Activated CD4-positive, alpha-beta T cell treated with anti-CD3 and anti-CD28 coated beads, Interleukin-2, amount 10 ng/mL, durations not matched to agents 7 days and 5 days (primary cell): ENCODE measurements at places on chromosomes 4 and X. TPM values are rescaled to one million over a fixed set of nuclear protein-coding genes. Genes with fewer than 3 reads are reported as not detected.

LRIT3 gene
- total RNA-seq, result 0.15 TPM

ABCG2 gene
- 1.1 TPM for total RNA-seq

RHOXF2B gene
- not detected for total RNA-seq

CXorf65 gene
- total RNA-seq, result 25.3 TPM

- DNase-seq, result no peak
Measured at GRCh38 chr4:39563346-39563847, 36.2 kb upstream of the UGDH start.

DNA sequence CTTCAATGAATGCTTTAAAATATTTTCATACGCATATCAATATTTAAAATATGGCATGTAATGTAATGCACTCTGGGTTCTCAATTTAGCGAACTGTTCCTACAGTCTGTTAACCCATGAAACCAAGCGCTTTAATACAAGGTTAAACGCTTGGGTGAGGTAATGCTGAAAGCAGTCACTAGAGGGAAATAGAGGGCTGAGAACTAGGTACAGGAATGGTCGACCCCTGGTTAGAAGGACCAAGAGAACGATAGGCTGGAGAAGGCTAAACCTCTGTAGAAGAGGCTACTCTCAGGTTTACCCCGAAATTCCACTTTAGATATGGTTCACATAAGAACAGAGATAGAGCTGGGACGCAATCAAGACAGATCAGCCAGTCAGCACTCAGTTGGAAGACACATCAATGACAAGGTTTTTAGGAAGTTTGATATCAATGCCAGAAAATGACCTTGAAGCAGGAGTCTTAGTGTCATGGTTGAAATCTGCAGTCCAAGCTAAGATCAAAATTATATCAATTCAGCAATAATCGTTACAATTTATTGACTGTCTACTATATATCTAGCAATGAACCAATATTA lies 26.9 kb downstream of the ARSJ start:
- peak; percentile 26 for DNase-seq

DNA sequence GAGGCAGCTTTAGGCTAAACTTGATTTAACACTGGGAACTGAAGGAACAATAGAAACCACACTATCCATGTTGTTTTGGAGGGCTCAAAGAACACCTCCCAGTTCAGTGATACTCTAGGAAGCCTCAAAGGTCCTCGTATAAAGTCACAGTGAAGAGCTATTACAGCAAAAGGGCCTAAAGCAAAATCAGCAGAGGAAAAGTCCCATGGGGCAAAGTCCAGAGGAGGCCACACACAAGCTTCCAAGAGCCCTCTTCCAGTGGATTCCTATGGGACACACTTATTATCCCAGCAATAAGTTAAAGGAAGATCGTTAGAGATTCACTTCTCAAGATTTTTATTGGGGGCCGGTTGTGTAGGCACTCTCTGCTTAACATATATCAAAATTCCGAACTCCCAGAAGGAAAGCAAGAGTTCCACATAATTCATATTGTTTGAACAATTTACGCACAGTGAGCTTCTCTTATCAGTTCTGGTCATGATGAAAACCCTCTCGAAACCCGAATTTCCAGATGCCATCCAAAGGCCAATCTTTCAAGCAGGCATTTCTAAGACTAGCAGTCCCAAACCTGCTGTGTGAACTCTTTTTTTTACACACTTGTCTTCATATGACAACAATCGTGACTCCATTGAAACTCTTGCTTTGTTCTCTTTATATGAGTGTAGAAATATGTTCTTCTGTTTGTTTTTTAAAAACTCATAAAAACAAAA lies 53.7 kb downstream of the ANXA5 start:
- DNase-seq, result no peak

GRCh38 chr4:64617800-64618199 lies 208.6 kb upstream of the TECRL start:
- DNase-seq, result no peak

DNA sequence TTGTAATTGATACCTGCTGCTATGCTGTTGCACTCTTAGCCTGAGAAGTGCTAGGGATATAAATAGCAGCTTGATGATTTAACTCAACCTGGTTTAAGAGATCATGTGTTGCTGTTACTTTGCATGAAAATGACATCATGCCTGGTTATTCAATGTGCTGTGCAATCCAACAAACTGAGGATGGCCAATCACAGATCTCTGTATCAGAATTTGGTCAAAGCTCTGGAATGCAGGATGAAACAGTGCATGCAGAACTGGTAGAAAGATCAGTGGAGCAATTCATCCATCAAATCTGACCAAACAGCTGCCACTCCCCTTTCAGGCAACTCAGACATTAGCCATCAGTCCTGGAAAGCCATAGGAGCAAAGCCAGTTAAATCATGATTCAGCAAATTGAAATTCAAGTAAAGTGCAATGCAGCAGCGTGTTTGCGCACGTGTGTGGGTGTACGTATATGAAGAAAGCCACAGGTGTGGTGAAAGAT lies 160.3 kb upstream of the RASGEF1B start:
- no peak for DNase-seq

DNA sequence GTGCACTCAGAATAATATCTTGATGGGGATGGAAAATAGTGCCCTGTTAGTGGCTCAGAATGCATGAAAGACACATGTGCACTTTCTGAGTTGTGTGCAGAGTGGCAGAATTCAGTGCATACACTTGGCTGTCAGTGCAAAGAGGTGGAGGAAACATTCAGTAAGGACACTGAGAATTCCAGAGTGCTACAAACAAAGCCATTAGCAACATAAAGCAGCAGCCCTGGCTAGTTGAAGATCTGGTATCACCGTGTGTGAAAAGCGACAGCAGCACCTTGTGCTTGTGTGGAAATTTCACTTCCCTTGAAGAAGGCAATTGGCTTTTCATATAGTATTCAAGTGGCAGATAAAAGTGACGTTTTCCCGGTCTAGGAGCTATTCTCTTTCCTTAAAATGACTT lies 810.4 kb downstream of the TRIML1 start:
- DNase-seq, result no peak

DNA sequence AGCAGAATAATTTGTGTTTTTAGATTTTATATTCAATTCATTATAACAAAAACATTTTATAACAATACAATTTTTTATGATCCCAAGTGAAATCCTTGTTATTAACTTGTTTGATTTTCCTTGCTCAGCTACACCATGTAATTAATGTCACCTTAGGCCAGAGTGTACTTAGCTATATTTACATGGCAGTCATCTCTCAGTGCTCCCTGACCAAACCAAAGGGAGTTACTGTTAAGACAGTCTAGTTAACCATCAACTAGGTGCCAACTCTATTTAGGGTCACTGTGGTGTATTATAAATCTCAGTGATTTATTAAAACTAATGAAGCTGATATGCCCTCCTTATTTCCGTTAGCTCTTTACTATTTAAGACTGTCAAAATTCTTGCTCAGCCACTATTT lies 44.4 kb downstream of the CCDC158 start:
- no peak for DNase-seq

DNA sequence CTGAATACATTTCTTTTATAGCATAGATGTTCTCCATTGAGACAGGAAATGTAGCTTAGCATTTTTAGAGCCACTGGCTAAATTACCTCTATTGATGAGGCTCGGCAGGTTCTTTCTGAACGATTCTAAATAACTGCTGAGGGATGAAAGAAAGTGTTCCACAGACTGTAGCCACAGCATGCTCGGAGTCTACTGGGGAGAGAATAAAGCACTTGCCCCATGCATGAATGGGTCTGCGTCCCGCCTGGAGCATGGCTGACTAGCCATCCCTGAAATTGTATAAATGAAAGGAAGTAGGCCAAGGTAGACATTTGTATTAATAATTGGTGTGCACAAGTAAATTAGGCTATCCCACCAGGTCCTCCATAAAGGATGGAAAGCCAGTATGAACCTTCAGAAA lies 269.8 kb downstream of the COL25A1 start:
- DNase-seq, result no peak

DNA sequence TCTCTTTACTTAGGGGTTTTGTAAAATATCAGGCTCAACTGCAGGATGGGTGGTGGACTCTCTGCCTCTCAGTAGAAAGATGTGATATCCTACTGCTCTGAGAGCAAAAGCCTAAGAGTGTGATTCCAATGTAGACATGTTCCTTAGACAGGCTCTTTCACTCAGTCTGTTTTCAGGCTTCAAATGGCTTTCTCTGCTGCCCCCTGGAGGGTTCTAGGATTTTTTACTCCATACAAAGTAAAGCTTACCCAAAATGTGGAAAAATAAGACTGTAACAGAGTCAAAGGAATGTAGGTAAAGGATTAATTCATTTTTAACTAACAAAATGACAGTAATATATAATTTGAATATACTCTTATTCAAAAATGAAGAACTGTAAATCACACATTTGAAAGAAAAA lies 32.1 kb downstream of the ZGRF1 start:
- peak; percentile 54 for DNase-seq

- no peak for DNase-seq
Measured at GRCh38 chr4:44235897-44236296, 212.7 kb downstream of the KCTD8 start.

GRCh38 chrX:155313766-155314165 lies 20.6 kb downstream of the CLIC2 start:
- DNase-seq, result no peak

DNA sequence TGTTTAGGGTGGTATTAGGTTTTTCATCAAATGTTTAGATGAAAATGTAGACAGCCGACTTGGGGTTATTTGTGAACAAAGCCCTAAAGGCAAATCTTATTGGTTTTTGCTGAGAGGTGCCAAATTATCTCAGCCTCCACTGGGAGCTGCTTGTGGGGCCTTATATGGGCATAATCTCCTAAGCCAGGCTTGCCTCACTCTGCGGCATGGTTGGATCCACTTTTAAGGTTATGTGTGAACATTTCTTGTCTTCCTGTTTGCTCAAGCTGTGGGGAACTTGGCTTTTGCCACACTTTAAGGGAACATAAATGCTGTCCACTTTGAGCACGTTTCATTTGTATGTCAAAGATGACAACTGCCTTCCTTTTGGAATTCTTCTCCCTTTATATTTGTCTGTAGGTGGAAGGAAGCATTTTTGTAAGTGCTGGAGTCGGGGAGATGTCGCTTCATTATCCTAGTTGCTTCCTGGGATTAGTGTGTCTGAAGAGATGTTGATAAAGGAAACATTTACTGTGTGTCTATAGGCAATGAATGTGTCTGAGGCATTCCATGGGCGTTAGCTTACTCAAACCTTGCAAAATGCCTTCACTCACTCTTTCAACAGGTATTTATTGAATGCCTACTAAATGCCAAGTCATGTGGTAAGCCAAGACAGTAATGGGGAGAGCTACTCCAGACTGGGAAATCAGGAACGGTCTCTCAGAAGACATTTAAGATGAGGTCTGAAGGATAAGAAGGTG lies 78.3 kb downstream of the SLC9A6 start:
- DNase-seq, result no peak
